ENCODE measurements at places on chromosomes 7 and 10. TPM values are rescaled to one million over a fixed set of nuclear protein-coding genes. Genes with fewer than 3 reads are reported as not detected.

AMPH gene
- 2.8 TPM for total RNA-seq

DNA sequence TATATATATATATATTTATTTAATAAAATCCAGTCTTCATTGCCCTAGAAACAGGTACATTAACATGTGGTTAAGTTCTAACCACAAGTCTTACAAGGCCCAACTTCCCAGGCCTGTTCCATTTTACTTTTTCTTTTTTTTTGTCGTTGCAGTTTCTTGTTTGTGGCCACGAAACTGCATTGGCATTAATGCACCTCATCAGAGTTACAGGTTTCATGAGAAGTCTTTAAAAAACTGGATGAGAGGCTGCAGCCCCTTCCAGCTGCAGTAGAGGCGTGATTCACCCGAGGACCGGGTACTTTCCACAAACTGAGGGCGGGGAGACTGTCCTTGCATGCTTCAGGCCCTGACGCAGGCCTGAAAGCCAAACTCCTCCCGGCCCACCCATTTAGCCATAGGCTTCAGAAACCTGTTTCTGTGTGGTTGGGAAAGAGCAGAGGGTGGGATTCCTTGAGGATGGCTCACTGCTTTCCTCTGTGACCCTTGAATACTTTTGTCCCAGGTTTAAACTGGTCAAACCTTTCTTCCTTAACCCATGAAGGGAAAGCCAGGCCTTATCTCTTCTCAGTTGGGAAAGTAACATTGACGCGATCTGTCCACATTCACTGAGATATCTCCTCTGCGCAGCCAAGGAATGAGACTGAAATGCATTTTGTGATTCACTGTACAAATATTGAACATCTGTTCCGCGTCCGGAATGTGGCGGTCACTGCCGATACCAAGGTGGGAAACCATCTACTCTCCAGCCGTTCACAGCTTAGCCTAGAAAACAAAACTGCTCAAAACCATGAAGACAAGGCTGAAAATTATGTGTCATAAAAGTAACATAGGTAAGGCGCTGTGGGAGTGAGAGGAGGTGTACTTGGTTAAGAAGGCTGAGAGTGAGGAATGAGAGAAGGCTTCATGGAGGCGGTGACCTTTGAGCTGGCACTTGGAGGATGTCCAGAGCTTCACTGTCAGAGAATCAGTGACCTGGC, 311.7 kb downstream of the GATA3 start:
- DNase-seq = peak; percentile 4

GRCh38 chr10:122189185-122189584, 81.9 kb upstream of the BTBD16 start:
- no peak for DNase-seq

OR2A1 gene
- total RNA-seq = not detected

VSIR gene
- total RNA-seq = 0.04 TPM

GRCh38 chr7:32049599-32049998, 20.6 kb downstream of the PDE1C start:
- DNase-seq = no peak

DNA sequence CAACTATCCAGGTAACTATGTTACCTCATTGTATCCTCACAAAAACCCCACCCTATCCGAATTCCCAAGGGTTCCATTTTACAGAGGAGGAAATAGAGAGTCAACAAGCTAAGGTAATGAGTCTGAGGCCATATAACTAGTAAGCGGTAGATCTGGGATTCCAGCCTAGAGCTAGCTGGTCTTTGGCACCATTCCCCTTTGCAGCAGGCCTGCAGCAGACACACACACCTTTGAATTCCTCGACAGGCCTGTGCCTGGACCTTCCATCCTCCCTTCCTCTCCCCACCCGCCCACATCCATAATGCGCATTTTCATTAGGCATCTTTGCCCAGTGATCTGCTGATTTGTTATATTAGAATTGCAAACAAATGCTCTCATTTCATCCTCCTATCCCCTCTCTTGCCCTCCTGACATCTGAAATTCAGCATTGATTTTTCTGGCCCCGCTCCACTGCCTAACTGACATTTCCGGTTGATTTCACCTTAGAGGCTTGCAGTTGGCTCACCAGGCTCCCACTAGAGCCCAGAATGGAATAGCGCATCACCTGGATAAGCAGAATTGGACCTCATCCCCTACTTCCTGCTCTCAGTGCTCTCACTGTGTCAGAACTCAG, 129.5 kb downstream of the PLXNA4 start:
- DNase-seq = no peak

- peak; percentile 53 for DNase-seq
Observed at GRCh38 chr7:150373049-150373801, 4.6 kb downstream of the REPIN1 start.

MOGAT3 gene
- total RNA-seq = 0.52 TPM

DNA sequence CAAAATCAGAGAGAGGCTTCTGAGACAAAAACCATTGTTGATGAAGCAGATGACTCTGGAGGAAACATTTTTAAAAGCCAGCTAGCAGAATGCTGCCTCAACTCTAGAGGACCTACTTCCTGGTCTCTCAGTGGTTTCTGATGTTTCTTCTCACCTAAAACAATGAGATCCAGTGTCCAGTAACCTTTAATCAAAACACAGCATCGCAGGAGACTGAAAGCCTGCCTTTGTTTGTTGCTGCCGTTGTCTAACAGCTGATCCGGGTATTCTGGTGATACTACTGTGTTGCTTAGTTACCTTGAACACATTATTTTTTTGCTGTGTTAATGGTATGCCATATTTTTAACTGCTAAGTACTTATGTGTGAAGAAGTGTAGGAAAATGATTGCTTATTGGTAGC, 70.9 kb downstream of the WIPF3 start:
- DNase-seq = no peak

SLC18A3 gene
- not detected for total RNA-seq

GRCh38 chr10:61986788-61987492, 85.4 kb downstream of the ARID5B start:
- no peak for DNase-seq

SPDYE9 gene
- total RNA-seq = not detected

- DNase-seq = no peak
Observed at GRCh38 chr10:126528315-126528835, 140.1 kb upstream of the ADAM12 start.

DNA sequence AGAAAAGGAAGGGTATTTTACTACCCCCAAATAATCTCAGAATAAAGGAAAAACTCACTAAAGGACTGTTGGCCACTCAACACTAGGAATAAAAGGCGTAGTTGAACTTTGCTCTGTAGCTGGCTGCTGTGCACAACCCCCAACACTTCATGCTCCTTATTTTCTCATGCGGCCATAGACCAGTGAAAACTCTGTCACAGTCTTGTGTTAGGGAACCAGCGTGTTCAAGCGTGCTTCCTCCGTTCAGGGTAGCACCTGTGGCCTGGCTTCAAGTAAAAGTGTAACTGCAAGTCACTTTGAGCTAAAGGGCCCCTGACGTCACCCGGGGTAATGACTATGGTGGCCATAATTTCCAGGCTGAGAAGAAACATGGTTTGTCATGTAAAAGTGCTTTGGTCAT, 27.0 kb downstream of the BLNK start:
- no peak for DNase-seq

SLC26A5 gene
- not detected for total RNA-seq

- DNase-seq = no peak
Observed at GRCh38 chr10:103789771-103790201, 65.6 kb downstream of the SH3PXD2A start.

- peak; percentile 60 for DNase-seq
Observed at GRCh38 chr10:129531969-129532660, 65.1 kb downstream of the MGMT start.

DNA sequence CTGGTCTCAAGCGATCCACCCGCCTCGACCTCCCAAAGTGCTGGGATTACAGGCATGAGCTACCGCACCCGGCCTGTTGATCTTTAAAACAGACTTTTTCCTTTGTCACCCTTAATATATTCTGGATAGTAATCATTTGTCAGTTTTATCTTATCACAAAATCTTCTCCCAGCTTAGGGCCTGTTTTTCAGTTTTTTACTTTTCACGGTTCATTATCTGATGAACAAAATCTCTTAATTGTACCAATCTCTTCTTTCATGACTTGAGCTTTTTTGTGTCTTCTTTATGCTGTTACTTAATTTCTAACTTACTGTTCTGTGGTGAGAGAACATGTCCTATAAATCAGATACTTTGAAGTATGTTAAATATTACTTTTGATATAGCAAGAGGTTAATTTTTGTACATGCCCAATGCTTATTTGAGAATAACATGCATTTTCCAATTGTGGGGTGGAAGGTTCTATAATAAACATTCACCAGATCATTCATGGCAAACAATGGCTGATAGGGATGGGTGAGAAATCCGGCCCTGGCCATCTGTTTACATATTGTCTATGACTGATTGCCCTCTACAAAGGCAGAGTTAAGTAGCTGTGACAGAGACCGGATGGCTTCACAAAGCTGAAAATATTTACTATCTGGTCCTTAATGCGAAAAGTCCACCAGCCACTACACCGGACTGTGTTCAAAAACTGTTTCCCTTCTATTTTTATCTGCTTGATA, 5.3 kb downstream of the PAPOLB start:
- DNase-seq = no peak

GRCh38 chr7:16753102-16753931, at the start of gene TSPAN13:
Gene TSPAN13, plus strand, starts transcription at chr7:16753755. Its CDS starts 213 bp downstream, at chr7:16753968.
- DNase-seq = peak; percentile 95

GRCh38 chr10:33120275-33120674, 162.2 kb upstream of the ITGB1 start:
- no peak for DNase-seq

FRG2B gene
- total RNA-seq = not detected

CARD11 gene
- total RNA-seq = 21.4 TPM

DNA sequence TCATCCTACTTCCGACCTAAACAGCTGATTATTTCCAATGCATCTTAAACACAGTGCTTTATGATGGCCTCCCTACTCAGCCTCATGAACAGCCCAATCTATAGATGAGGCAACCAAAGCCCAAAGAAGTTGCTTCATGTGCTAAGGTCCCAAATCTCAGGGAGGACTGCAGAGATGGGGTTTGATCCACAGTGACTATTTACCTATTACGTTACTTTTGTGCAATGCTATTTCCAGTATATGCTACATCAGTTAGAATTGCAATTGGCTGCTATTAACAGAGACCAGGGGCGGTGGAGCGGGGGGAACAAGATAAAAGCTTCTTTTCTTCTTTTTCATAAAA, 153.0 kb upstream of the TNS3 start:
- DNase-seq = no peak

ABCB1 gene
- total RNA-seq = not detected

SPOCK2 gene
- 1.3 TPM for total RNA-seq

- peak; percentile 79 for DNase-seq
Observed at GRCh38 chr10:73906524-73907447, 4.1 kb upstream of the PLAU start.

VTI1A gene
- 13.9 TPM for total RNA-seq

GRCh38 chr7:85554236-85555178, 367.7 kb upstream of the SEMA3D start:
- peak; percentile 1 for DNase-seq
